Stimulated activated naive CD4-positive, alpha-beta T cell (primary cell): ENCODE measurements at places on chromosomes 5 and 9.

DNA sequence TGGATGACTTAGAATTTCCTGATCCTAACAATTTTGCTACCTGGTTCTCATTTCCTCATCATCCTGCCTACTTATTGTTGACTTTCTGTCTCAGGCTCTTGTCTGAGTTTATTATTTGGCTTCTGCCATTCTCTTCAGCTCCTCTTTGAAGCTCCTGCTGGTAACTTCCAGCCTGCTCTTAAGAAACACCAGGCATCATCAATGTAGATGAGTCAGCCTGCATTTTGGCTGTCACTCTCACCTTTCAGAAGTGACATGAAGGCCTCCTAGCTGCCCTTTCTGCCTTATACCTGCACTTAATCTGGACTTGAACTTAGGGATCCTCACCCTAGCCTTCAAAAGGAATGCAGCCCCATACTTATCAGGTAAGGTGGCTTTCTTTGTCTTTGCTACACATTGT lies 551.8 kb upstream of the ZNF608 start:
- no peak for DNase-seq

DNA sequence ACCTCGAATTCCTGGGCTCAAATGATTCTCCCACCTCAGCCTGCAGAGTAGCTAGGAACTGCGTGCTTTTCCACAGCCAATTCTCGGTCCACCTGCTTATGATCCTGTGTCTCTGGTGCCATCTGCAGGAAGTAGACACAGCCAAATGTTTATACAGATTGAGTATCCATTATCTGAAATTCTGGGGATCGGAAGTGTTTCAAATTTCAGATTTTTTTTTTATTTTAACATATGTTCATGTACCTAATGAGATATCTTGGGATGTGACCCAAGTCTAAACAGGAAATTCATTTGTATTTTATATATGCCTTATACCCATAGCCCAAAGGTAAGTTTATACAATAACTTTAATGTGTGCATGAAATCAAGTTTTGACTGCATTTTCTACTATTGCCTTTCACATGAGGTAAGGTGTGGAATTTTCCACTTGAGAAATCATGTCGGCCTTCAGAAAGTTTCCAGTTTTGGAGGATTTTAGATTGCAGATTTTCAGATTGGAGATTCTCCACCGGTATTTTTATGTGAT lies 89.5 kb downstream of the ESM1 start:
- no peak for DNase-seq

GRCh38 chr5:173781432-173781815 lies 106.7 kb upstream of the CPEB4 start:
- DNase-seq = no peak

- no peak for DNase-seq
Observed at GRCh38 chr9:91972076-91972626, 22.1 kb upstream of the ROR2 start.

DNA sequence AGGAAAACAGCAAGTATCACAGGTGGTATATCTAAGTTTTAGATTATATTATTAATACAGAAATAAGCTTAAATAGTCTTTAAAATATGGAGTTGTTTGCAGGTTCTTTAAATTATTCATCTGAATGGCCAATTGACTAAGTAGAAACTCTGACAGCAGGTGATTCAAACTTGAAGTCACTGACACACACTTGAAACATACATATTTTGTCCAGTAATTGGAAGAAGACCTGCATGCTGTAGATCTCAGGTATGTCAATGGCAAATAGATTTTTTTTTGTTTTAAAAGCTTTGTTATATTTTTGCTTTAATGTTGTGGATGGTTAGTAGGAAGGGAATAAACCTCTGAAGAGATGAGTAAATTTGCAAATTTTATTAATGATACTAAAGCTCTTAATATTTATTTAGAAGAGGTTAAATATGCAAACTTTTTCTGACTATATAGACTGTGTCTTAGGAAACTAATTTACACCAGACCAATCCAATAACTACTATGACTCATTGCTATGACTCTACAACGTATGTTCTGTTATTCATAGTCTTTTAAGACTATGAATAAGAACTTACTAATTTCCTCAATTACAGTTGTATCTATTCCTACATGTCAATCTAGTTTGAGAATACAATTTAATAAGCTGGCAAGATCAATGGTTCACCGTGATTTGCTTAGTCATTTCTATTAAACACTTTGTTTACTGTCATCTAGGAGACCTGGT lies 53.9 kb upstream of the RORB start:
- no peak for DNase-seq

DNA sequence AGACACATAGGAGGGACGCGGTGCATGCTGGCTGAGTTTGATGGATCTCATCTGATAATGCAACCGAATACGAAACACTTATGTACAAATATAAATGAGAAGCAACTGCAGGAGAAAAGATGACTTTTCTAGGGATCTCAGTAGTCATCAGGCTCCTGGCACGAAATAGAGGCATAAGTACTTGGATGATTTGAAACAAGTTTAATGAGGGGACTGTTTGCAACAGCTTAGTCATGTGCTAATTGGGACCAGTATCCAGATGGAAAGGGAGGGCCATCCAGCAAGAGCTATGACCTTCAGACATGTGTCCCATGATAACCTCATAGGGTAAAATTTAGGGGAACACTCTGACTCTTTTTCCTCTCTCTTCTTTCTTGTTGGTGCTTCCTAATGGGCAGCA lies 123.0 kb downstream of the EGFLAM start:
- DNase-seq = no peak

- DNase-seq = no peak
Observed at GRCh38 chr9:16611001-16611400, 259.5 kb downstream of the BNC2 start.

- DNase-seq = no peak
Observed at GRCh38 chr5:9927521-9927997, 297.4 kb upstream of the TAS2R1 start.
